ENCODE measurements at places on chromosomes 5 and 9. TPM values are rescaled to one million over a fixed set of nuclear protein-coding genes. Genes with fewer than 3 reads are reported as not detected.

GRCh38 chr9:92780206-92780605, 15.6 kb upstream of the BICD2 start:
- no peak for DNase-seq

DNA sequence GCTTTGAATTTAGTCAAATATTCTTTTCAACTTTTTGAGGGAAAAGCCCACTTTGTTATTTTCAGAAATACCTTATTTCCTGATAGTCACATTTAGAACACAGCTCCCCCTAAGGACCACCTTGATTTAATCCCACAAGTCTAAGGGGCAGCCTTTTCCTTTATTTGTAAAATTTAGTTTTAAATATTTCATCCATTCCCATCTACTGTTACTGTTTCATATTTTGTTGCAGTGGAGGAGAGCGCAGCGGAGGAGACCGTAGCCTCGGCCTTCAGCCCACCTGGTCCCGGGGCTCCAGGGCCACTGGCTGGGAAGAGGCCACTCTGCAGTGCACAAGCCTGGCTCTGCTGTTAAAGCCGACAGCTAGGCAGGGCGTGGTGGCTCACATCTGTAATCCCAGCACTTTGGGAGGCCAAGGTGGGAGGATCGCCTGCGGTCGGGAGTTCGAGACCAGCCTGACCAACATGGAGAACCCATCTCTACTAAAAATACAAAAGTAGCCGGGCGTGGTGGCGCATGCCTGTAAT, 19.6 kb downstream of the LPCAT1 start:
- no peak for DNase-seq

- DNase-seq, result peak; percentile 56
Observed at GRCh38 chr9:21813575-21814473, 11.4 kb downstream of the MTAP start.

DNA sequence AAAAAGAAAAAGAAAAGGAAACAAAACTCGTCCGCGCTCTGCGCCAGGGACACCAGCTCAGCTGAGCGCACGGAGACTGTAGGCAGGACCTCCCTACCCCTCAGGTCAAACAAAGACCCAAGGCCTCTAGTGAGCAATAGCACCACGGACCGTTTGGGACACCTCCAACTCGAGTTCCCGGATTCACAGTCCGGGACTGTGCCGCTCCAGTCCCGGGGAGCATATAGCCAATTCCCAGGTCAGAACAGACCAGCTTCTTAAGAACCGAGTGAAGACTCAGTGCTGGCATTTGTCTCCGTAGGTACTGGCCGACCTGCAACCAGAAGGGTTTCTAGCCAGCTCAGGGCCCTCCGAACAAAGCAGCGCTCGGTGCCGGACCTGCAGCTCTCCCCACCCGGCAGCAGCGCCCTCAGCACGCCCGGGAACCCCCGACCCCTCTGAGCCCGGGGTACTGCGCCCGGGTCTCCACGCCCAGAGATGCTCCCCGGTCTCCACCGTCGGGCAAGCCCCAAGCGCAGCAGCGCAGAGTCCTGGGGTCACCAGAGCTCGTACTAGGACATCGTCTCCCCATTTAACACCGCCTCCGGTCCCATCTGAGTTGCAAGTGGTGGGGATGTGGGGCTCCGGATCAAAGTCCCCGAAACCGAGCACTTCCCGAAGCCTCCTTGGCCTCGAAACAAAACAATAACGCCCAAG, 591 bp downstream of the ABCA1 start:
- DNase-seq, result peak; percentile 16

DNA sequence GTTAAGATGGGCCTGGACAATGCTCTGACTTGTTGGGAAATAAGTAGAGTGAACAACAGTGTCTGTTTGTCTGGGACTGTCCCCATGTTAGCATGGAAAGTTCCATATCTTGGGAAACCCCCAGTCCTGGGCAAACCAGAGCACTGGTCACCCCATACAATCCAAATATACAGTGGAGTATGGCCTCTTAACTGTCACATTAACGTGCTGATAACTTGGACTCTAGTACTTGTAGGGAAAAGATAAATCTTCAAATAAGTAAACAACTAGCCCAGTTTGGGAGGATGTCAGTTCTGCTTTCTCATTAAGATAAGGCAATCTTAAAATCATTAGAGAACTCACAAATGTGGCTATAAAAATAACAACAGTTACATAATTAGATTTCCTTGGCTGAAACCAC, 47.6 kb upstream of the JAK2 start:
- no peak for DNase-seq

DNA sequence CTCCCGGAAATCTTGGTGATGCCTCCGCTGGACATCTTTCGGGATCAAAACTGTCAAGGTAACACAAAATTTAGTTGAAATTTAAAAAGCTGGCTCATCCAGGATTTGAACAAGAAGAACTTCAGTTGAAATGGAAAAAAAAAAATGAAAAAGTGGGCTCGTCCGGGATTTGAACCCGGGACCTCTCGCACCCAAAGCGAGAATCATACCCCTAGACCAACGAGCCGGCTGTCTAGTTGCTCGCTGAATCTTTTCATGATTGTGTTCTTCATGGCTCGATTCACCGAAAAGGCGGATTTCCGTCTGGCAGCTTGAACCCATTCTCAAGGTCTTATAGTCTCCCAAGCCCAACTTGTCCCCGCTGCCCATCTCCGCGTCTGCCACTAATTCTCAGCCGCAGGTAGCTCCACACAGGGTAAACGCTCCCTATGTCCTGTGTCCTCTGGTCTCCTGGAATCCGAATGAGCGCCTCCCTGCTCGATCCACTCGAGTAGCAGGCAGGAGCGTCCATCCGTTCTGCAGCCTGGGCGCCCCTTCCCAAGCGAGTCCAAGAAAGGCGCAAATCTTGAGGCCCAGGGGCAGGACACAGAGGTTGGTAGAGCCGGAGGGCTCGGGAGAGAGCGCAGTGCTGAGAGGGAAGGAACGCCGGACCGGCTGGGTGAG, 16.2 kb downstream of the TRIM7 start:
- peak; percentile 81 for DNase-seq

GRCh38 chr9:80382211-80382891, 810.6 kb downstream of the TLE4 start:
- no peak for DNase-seq

DNA sequence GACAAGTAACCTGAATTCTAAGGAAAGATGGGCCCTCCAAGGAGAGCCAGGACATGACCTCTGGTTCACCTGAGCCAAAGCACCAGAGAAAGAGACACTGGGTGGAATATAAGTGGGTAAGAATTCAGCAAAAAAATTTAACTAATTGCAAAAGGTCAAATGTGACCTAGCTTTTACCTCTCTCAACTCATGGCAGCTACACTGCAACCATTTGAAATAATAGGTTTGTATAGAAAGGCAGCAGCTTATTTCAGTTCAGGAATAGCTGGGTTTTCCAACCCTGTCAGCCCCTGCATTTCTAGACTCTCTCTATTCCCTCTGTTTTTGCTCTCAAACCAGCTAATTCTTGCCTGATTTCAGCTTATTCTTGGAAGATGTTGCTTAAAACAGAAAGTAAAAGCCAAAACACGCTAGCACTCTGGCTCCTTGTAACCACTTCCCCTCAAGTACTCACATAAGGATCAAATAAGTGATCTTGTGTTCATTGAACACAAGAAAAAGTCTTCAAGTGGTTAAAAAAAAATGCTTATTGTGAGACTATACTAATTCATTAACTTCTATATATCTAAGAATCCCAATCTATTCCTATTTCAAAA, 101.1 kb upstream of the NR4A3 start:
- DNase-seq, result peak; percentile 29

DNA sequence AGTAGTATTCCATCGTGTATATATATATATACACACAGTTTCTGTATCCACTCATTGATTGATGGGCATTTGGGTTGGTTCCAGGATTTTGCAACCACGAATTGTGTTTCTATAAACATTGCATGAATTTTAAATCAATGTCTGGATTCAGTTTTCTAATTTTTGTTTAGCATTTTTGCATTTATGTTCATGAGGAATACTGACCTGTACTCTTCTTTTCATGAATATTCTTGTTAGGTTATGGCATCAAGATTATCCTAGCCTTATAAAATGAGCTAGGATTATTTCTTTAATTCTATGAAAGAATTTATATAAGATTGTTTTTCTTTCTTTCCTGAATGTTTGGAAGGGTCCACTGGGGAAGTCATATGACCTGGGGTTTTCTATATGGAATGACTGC, 35.3 kb upstream of the TMEM215 start:
- no peak for DNase-seq

- no peak for DNase-seq
Observed at GRCh38 chr9:29325894-29326293, 1752.6 kb upstream of the C9orf72 start.

DNA sequence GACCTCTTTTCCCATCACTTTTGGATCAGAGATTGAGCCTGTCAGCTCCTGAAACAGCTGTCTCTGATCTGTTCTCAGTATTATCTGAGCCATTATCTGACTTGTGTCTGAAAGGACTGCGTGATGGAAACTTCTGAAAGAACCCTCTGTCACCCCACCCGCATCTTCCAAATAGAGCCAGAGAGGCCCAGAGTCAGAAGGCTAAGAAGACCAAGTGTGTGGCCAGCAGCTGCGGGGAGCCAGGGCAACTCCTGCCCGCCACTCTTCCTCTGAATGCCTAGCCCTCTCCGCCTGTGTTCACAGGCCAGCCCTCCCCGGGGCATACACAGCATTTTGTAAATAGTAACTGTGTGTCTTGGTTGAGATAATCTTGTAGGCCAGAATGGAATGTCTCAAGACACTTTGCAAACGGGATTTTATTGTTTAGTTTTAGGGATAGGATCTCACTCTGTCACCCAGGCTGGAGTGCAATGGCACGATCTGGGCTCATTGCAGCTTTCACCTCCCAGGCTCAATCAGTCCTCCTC, 92.7 kb downstream of the AOPEP start:
- DNase-seq, result no peak

Gene FAXDC2
- total RNA-seq, result 0.90 TPM
